ENCODE measurements at places on chromosomes 2 and 18.

DNA sequence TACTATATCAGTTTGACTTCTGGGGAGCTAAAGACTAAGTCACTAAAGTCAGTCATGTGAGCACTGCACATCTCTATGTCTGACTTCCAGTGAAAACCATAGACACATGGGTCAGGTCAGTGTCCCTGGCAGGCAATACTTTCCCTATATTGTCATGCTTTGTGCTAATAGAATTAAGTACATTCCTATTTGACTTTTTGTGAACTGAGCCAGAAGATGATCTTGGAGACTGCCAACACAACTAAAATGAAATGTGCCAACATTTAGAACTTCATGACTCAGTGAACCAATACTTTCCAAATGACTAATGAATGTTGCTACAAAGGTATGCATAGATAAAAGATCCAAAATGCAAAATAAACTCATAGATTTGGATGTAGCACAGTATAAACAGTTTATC lies 820.8 kb upstream of the FAM98A start:
- DNase-seq, result no peak

GRCh38 chr2:220127876-220128275 lies 500.4 kb downstream of the SLC4A3 start:
- no peak for DNase-seq

DNA sequence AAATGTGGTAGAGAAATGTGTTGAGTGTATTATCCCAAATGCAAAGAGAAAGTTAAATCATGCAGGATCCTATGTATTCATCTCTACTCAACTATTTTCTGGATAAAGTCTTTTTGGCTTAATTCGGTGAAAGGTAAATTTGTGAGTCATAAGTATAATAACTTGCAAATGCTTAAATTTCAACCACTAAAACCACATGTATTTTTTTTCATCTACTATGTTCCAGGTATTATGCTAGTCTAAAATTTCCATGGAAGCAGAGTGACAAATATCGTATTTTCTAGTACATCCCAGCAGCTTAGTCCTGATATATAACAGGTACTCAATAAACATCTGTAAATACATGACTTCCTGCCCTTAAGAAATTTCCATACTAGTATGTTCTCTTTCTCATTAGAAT lies 6.2 kb downstream of the ALS2 start:
- DNase-seq, result no peak

DNA sequence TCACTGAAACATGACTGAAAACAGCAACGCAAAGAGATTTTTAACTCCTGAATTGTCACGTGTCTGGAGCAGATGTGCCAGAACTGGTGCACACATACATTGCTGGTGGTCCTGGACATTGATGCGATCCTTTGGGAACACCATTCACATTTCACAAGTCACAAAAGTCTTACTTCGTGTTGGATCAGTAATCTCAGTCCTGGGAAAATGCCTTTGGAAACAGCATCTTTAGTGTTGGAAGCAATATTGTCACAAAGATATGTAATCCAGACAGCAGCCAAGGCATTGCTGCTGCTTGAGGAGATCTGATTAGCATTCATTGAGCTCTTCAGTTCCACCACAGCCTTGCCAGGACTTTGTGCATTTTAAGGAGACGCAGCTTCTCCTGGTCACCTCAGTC lies 126.2 kb upstream of the SH3BP4 start:
- DNase-seq, result no peak

DNA sequence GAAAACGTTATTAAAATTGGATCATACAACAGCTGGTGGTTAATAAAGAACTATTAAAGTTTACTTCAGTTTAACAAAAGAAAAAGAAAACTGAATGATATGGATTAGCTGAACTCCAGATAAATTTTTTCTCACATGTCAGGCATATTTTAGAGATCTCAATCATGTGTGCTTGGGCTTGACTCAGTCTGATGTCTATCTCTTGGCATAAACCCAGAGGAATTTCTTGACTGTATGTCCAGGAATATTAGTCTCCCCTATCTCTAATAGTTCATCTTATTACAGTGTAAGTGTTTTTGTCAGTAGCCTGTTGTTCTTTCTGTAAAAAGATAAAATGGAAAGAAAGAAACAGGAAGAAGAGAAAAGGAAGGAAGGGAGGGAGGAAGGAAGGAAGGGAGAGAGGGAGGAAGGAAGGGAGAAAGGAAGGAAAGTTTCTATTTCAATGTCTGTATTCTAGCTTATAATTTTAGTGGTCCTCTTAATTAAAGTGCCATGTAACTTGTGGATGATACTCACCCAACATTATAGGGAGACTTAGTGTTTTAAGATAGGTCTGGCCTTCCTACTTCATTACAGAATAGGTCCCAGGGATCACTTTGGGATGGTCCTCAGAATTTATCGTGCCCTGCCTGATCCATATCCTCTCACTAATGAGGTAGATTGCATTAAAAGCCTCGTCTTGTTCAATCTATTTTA lies 99.7 kb upstream of the UGP2 start:
- no peak for DNase-seq

DNA sequence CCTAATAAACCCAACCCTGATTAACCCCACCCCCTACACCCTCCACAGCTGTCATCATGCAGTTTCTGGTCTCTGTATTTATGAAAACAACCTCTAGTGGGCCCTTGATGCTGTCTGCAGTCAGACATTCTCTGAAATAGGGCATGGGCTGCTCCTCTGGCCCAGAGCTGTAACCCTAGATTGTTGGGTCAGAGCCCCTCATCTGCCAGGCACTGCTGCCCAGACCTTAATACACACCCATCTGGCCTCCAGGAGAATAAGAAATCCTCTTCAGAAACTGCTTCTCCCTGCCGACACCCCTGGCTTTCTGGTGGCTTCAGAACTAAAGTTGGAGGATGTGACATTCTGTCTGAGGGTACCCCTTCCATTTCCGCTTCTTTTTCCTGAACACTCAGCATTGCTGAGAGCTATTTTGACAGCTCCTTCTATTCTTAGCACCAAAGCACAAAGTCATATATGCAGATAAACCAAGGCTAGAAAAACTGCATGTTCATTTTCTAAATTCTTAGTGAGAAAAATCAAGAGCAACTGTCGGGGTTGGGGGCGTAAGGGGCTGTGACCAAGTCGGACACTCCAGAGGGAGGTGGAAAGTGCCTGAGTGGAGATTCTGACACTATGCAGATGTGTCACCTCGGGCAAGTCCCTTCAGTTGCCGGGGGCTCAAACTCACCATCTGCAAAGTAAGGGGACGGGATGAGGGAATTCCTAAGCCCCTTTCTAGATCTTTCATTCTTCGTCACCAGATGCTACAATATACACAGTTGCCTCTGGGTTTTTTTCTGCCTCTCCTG lies 28.7 kb downstream of the SRSF7 start:
- peak; percentile 46 for DNase-seq

DNA sequence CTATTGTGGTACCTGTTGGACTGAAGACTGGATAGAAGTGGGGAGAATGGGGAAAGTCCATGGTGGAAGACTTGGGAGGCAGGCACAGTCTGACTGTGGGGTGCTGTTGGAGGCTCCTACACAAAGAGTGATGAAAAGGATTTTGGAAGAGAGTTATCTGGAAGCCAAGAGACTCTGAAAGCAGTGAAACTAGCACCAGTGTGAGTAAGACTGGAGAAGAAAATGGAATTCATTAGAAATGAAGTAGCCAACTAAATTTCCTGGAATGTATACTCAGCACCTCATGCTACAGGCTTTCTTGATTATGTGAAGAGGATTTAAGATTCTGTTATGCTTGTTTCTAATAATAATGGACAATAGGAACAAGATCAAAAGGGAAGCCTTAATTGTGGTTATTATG lies 27.7 kb downstream of the ELP2 start:
- no peak for DNase-seq

DNA sequence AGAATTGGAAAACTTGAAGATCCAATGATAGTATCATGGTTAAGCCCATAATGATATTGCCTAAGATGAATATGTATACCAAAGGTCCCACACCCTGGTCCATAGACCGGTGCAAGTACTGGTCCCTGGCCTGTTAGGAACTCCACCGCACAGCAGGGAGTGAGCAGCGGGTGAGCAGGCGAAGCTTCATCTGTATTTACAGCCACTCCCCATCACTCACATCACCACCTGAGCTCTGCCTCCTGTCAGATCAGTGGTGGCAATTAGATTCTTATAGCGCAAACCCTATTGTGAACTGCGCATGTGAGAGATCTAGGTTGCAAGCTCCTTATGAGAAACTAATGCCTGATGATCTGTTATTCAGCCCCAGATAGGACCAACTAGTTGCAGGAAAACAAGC lies 402.4 kb downstream of the EPHA4 start:
- DNase-seq, result no peak

DNA sequence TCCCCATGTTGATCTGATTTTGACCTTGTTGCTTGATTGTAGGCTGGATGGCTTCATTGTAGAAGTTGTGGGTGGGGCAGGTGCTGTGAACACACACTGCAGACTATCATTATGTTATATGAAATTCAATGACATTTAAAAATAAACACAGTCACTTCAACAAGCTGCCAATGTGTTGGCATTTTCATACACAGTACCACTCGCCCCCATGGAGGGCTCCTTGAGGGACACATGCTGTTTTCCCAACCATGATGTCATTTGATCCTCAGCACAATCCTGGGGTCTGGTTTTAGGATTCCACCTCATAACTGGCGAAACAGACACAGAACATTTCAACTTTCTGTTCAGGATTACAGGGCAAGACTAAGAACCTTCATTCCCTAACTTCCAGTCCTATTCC lies 86.9 kb downstream of the ZCCHC2 start:
- DNase-seq, result no peak

DNA sequence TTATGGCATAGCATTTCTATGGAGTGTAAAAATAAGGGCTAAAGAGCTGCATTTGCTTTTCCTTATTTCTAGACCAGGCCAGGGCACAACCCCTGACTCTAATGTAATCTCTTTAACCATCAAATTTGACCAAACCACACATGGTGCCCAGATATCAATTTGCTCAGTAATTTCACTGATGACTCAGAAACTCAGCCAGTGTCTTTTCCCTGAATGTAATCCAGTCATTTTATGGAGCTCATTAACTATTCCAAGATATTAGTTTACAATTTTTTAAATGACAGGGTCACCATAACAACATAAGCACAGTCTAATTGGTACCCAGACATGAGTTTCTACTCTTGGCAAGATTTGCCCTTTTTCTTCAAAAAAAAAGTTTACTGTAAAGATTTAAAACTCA lies 270.8 kb upstream of the AGAP1 start:
- DNase-seq, result no peak

DNA sequence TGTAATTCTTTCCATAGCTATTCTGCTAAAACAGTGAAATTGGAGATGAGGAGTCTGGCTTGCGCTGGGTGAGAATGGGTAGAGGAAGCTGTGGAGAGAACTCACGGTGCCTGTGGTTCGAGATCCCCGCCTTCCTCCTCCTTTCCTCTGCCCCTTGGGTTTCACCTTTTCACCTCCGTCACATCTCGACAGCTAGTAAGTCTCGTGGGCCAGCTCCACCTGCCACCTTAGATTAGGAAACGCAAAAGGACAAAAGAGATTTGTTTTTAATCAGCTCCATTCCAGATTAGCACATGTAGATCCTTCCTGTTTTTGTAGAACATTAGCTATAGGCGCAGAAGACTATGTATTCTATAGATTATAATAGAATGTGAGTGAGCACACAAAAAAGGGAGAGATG lies 20.6 kb downstream of the TRIB2 start:
- DNase-seq, result no peak

DNA sequence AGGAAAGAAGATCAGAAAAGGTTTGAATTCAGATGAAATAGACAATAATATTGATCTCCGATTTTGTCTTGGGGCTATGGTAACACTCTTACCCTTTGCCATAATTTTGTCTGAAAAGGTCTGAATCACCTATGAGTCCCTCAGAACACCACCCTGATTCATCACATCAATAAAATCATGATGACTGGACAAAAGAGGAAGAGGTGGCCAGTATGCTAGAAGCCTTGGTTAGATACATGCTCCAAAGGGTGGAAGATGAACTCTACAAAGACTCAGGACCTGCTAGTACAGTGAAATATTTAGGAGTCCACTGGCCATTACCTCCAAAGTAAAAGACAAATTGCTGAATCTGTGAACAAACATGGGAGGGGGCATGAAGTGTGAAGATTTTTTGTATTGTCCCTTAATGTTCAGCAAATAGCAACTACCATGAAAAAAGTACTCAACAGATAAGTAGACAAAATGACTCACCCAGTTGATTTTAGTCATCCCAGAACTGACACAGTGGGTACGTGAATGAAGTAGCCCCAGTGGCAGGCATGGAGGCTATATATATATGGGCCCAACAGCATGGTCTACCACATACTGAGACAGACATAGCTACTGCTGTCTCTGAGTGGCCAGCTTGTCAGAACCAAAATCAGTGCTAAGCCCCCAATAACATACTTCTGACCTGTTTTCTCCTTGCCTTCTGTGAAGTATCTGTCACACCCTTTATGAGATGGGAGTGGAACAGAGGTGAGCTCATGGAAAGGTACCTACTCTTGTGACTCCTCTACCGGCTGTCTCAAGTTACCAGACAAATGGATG lies 36.5 kb upstream of the GLS start:
- no peak for DNase-seq

DNA sequence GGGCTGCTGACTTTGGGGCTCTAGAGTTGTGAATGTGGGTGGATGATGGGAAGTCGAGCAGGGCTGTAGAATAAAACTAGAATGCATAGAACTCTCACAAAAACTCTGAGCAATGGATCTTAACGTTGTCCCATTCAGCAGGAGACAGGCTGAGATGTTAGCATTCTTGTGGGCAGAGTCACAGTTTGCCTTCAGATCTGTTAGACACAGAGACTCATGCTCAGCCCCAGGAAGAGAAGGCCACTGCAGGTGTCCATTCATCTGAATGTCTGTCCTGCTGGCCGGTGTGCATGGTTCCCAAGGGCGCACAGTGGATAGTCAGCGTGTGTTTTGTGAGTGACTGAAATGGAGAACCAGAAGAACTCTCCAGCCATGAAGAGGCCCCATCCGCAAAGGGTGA lies 111.3 kb downstream of the TSN start:
- DNase-seq, result no peak

DNA sequence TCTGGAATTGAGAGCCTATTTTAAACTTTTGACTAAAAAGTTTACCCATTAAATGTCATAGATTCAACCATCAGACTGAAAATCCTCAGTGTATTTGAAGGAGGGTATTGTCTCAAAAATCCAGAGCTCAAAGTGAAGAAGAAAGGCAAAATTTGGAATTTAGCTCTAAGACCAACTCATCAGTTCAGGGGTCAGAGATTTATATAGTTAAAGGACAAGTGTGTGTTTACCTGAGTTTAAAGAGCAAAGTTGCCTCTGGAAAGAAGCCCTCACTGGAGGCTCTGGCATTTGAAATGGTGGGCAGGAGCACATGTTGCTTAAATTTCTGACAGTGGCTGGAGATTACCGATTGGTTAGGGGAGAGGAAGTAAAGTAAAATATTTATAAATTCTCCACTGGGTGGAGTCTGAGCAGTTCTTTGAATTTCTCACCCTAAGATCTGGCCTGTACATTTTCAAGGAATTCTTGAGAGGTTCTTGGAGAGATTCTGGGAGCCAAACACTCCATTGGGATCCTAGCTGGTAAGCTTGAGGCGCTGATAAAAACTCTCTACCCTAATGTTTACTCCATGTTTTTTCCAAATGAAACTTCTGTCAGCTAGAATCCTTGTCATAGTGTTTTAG lies at the start of gene KYNU:
KYNU (plus strand) TSS at position 449 of the 623 bp plus-strand sequence. CDS start 7,704 bp downstream, outside the sequence.
- peak; percentile 64 for DNase-seq

Data from hematopoietic multipotent progenitor cell treated with erythropoietin and hydrocortisone succinate and interleukin-3 and kit ligand, for 6 days (in vitro differentiated cells).